ENCODE measurements at places on chromosomes 13 and 19.

DNA sequence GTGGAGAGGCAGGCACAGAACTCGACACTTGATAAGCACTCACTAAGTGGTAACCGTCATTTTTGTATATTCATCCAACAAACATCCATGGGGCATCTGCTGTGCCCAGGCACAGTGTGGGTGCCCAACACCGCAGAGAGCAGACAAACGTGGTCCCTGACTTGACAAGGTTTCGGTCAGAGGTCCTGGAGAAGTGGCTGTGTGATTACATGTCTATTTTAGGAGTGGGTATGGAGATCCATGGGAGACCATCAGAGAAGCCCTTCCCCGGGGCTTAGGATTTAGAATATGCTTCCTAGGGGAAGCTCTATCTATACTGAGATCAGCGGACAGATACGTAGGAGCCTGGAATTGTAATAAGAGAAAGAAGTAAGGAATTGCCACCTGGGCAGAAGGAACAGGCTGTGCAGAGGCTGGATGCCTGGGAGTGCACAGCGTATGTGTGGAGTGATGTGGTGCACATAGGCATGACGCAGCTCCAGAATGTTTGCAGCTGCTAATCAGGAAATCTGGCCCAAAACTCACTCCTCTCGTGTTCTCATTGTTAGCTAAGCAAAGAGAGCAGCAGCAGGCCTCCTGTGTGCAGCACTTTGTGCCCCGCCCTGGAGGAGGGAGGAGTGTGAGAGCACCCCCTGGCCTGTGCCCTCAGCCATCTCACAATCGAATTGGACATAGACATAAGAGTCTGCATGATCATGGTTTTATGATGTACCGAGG lies 23.0 kb upstream of the IRS2 start:
- no peak for DNase-seq

DNA sequence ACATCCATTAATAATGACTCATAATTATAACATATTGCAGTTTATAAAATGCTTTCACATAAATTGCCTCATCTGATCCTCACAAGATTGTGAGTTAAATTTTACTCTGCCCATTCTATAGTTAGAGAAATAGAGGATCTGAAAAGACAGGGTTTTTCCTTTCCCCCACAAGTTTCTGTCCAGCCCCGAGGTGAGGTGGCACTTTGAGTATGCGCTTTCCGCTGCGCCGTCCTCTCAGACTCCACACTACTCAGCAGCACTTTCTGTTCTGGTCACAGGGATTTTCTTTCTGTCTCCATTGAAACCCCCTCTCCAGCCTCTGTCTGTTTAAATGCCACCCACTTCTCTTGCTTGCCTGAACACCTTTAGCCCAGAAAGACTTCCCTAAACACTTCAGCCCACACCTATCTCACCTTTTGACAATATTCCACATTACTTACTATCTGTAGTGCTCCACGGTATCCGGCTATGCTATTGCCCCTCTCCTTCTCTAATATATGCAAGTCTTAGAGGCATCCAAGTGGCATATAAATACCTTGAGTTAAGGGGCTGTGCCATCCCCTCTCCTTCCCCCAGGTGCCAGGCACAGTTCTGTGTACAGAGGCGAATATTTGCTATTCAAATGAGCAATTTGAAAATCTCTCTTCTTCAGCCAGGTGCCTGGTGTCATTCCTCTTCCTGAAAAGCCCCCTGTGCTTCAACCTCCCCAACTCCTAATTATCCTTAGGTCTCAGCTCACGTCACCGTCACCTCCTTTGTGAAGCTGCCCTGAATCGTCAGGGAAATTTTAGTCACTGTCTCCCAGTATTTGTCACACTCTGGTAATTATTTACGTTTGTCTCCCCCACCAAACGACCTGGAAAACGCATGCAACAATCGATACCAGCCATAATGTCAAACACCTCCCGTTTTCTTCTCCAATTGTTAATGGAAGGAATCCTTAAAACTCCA lies 268.7 kb downstream of the NHLRC3 start:
- no peak for DNase-seq

DNA sequence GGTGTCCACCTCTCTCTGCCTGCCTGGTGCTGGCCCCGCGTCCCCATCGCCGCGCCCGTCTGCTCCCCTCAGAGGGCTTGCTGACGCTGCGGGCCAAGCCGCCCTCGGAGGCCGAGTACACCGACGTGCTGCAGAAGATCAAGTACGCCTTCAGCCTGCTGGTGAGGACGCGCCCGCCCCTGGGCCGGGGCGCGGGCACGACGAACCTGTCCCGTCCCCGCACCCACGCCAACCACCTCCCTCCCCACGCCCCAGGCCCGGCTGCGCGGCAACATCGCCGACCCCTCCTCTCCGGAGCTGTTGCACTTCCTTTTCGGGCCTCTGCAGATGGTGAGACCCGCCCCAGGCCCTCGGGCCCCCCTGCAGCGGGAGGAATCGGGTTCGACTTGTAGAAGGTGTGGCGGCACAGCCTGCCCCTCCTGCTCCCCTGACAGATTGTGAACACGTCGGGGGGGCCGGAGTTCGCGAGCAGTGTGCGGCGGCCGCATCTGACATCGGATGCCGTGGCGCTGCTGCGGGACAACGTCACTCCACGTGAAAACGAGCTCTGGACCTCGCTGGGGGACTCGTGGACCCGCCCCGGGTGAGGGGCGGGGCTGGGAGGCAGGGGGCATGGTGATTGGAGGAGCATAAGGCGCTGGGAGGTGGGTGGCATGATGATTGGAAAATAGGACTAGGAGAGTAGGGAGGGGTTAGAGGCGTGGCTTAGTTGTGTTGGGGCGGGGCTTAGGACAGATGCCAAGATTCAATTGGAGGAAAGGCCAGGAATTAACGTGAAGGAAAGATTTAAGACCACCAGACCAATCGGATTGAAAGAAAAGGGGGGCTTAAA lies 6.6 kb downstream of the EPS8L1 start:
- no peak for DNase-seq

DNA sequence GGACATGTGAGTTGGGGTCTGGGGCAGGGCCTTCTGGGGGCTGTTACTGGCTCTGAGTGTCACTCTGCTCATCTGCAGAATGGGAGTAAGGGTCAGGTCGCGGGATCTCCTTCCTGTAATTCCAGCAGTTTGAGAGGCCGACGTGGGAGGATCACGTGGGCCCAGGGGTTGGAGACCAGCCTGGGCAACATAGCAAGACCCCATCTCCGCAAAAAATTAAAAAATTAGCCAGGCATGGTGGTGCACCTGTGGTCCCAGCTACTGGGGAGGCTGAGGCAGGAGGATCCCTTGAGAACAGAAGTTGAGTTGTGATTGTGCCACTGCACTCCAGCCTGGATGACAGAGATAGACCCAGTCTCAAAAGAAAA lies 4.0 kb downstream of the ARID3A start:
- no peak for DNase-seq

DNA sequence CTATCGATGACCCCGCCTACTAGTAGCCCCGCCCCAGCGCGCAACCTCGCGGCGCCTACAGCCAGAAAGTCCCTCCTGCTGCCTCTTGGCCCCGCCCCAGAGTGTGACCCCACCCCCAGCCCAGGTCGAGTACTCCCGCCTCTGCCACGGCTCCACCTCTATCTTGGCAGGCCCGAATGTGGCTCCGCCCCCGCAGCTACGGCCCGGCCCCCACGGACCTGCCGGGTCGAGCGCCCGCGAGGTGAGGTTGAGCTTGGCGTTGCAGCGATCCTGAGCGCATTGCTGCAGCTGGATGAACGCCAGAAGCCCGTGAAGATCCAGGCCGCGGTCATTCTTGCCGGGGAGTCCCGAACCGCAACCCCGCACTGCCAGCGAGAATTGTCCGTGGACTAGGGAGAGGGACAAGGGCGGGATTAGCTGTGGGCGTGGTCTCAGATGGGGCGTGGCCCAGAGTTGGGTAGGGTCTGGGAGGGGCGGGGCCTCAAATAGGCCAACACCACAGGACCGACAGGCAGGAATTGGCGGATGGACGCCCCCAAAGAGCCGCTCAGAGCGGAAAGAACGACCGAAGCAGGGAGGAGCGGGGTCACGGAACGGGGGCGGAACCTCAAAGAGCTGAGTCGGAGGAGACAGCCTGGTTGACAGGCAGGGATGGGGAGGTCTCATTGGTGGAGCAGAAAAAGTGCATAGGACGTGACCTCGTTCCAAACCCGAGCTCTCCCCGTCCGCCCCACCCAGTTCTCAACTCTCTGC lies 1.9 kb downstream of the LYPD3 start:
- DNase-seq: peak; percentile 99

GRCh38 chr13:66965181-66965580 lies 265.0 kb downstream of the PCDH9 start:
- no peak for DNase-seq

DNA sequence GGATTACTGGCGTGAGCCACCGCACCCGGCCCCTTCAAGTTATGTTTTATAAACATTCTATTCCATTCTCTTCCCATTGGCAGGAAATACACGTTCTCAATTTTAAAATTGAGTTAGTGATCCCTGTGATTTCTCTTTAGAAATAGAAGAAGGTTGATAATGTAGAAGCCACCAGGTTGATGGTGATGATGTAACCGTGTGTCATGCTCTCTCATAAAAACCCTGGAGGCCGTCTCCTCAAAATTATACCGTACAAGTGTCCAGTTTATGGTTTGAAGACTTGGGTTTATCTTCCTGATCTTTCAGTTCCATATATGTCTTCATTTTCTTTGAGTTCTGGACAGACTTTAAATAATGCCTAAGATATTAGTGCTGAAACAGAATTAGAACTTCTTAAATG lies 32.2 kb downstream of the COG3 start:
- DNase-seq: no peak

DNA sequence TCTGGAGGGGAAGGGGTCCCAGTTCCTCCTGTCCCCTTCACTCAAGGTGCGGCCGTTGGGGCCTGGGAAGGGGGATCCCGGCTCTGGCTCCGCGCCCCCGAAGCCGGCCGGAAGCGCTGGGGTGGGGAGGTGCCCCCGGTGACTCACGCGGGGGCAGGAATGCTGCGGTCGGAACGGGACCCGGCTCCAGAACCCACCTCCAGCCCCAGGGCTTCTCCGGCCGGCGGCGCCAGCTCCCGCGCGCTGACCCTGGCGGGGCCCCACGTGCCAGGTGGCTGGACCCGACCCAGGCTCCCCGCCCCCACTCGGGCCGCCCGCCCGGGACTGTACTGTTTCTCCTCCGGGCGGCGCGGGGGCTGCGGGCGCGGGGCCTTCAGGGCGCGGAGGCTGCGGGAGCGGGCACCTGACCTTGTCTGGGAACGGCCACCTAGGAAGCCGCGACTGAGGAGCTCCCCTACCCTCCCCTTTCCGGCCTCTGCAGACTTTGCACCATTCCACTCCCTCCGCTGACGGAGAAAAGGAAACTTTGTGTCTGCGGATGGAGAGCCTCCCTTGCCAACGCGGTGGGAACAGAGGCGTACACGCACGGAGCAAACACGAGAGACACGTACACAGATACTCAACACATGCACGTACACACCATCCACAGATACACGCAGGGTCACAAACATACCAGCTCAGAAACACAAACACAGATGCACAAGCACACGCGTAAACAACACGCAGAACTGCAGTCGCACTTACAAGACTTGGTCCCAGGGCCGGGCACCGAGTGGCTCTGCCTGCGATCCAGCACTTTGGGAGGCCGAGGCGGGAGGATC lies 7.2 kb downstream of the AXL start:
- DNase-seq: no peak

GRCh38 chr13:32334671-32335070 lies 19.4 kb downstream of the BRCA2 start:
- no peak for DNase-seq

GRCh38 chr13:113754691-113755090 lies 4.3 kb upstream of the TMEM255B start:
- no peak for DNase-seq

GRCh38 chr19:37505958-37506386 lies 767 bp upstream of the ZNF793 start:
- DNase-seq: no peak

DNA sequence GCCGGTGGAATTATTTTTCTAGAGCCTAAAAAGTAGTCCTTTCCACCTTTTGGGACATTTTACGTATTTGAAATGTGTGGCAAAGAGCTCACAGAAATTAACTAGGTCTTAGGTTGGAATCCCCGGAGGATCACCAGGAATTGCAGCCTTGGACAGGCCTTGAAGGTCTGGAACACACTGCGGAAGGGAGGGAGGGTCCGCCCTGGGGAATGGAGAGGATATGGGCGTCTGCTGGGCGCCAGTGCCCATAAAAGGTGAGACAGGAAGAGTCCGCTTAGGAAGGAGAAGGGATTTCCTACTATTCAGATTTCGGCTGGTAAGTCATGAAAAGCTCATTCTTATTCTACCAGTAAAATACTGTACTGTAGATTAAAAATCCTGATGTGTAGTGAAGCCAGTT lies 111.9 kb downstream of the COL4A2 start:
- peak; percentile 80 for DNase-seq

GRCh38 chr19:2645826-2646225 lies 56.7 kb downstream of the GNG7 start:
- no peak for DNase-seq

- DNase-seq: no peak
Measured at GRCh38 chr19:18046059-18046718, 38.2 kb downstream of the ARRDC2 start.

DNA sequence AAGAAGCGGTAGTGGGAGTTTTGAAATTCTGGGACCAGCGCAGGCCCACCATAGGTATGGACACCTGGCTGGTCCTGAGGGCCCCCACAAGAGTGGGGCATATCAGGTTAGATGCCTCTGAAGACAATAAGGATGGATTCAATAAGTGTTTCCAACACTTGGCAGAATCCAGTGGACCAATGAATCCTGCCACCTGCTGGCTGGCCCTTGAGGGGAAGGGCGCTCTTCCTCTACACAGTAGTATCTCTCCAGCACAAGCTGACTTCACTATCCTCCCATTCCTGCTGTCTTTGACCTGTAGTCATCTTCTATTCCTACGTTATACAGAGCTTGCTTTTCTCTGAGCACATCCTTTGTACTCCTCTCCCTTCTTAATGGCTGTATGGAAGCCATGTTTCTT lies 199.7 kb upstream of the TSHZ3 start:
- peak; percentile 32 for DNase-seq

DNA sequence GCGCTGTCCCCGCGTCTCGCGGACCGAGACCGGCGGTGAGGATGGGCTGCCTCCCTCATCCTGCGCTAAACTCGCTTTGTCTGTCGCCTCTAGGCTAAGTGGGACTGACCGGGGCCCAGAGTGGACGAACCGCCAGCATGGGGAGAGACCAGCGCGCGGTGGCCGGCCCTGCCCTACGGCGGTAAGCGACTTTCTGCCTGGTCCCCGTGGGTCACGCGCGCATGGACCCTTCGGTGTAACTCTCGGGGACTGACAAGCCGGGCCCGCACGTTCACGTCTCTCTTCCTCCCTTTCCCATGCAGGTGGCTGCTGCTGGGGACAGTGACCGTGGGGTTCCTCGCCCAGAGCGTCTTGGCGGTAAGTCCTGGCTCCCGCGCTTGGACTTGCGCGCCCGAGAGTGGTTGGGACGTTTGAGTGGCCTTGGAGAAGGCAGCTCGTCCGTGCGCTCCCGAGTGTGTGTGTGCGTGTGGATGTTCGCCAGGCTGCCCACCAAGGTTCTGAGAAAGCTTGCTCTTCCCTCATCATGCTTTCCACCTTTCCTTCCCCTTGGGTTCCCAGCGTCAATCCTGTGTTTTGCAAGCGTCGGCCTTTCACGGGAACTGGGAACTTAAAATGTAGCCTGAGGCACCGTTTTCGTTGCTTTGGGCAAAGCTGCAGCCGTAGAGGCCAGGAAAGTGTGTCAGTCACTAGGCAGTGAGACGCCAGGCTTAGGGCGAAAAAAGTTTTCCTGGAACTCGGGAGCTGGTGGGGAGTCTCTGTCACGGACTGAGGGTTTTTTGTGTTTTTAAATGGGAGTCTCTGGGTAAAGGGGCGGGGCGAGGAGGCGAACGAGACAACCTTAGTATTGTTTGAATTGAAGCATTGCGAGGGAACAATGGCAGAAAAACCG lies 927 bp downstream of the COL4A2 start:
- DNase-seq: peak; percentile 88

GRCh38 chr19:42254089-42254849 lies 659 bp downstream of the ERF start:
- peak; percentile 76 for DNase-seq
